ENCODE measurements at places on chromosomes 12 and 14.
A peak's percentile ranks its signal among the peaks of the same experiment; 100 is the strongest.

- H3K4me3 ChIP-seq: no peak overlapping the region
- H3K4me1 ChIP-seq: no peaks in the 10 kb centered on the region
- peak; percentile 68 for DNase-seq
Observed at GRCh38 chr14:23929822-23930294, 23.7 kb upstream of the DHRS4 start.

DNA sequence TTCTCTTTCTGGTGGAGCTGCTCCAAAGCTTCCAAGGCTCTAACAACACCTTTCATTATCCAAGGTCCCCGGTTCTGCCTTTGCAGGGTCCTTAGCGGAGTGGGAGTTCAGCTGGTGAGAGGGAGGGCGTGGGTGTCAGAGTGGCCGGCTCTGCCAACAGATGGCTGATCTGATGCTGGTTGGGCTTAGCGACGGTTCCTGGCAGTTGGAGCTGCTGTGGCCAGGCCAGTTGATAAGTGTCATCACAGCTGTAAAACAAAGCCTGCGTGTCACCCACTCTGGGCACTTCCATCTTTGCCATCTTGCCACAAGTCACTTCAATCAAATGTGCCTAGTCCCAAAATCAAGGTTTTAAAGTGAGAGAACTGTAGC is 36.3 kb downstream of the RIN3 start:
- H3K4me3 ChIP-seq: no peak overlapping the region
- peaks cover 12% of the 10 kb centered on the region for H3K36me3 ChIP-seq
- DNase-seq: no peak
- peaks cover 43% of the 10 kb centered on the region for H3K4me1 ChIP-seq
- H3K27me3 ChIP-seq: no peaks in the 10 kb centered on the region

DNA sequence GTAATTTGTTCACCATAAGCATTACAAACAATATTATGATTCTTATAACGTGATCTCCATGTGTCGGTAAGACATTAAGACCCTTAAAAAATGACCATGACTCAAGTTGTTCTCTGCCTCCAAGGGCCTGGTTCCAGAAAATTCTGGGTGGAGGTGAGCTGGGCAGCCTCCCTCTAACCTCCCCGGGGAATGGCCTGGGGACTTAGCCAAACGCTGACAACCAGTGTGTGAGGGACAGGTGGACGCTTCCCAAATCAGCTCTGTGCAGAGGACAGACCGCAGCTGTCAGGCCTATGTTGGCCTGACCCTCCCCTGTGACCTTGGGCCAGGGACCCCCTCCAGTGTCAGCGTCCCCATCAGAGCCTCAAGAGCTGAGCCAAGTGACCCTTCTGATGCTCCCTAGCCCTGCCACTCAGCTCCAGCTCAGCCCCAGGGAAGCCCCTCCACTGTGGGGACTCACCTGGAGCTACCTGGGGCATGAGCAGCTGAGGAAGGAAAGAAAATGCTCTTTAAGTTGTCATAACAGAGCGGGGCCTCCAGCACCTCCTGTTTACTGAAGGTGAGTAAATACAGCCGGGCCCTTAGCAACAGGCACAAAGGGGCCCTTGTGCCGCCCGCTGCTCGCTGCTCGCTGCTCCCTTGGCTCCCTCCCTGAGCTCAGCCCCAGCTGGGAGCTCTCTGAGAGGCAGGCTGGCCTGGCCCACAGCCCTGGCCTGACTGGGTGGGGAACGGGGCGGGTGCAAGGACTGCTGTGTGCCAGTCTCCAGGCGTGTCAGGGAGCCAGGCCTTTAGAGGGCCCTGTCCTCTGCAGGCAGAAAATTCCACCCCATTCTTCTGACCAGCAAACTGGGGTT is 116.6 kb downstream of the CALM1 start:
- no peak for DNase-seq
- H3K27me3 ChIP-seq: peaks cover 25% of the 10 kb centered on the region
- no peak overlapping the region for H3K4me3 ChIP-seq
- H3K4me1 ChIP-seq: peaks cover 8% of the 10 kb centered on the region
- peaks cover 2% of the 10 kb centered on the region for H3K36me3 ChIP-seq
- H3K27ac ChIP-seq: no peak overlapping the region

GRCh38 chr14:71647086-71647784 is 285.0 kb upstream of the RGS6 start:
- peaks cover 2% of the 10 kb centered on the region for H3K36me3 ChIP-seq
- H3K4me3 ChIP-seq: no peak overlapping the region
- no peaks in the 10 kb centered on the region for H3K4me1 ChIP-seq
- no peaks in the 10 kb centered on the region for H3K27me3 ChIP-seq
- no peak overlapping the region for H3K27ac ChIP-seq

GRCh38 chr12:50232771-50233209 is 50.5 kb downstream of the LIMA1 start:
- H3K27me3 ChIP-seq: no peaks in the 10 kb centered on the region
- no peak overlapping the region for H3K4me3 ChIP-seq
- H3K27ac ChIP-seq: no peak overlapping the region
- no peaks in the 10 kb centered on the region for H3K4me1 ChIP-seq

- DNase-seq: no peak
- H3K27ac ChIP-seq: no peak overlapping the region
- H3K4me3 ChIP-seq: no peak overlapping the region
- no peaks in the 10 kb centered on the region for H3K36me3 ChIP-seq
- H3K4me1 ChIP-seq: no peaks in the 10 kb centered on the region
Observed at GRCh38 chr14:85584481-85584880, 54.5 kb downstream of the FLRT2 start.

GRCh38 chr14:105185973-105186372 is 4.9 kb upstream of the NUDT14 start:
- H3K36me3 ChIP-seq: peaks cover 9% of the 10 kb centered on the region
- H3K27ac ChIP-seq: peak overlapping the region; percentile 55
- no peak for DNase-seq
- peaks cover 5% of the 10 kb centered on the region for H3K4me1 ChIP-seq
